ENCODE measurements at places on chromosomes 13 and 19. TPM values are rescaled to one million over a fixed set of nuclear protein-coding genes. Genes with fewer than 3 reads are reported as not detected.

DNAJC15 gene
- 0.83 TPM for total RNA-seq

C19orf38 gene
- total RNA-seq, result 4.1 TPM

ZNF136 gene
- total RNA-seq, result 16.3 TPM

PEG3 gene
- 554 TPM for total RNA-seq

ARL11 gene
- total RNA-seq, result 0.28 TPM

FTL gene
- 2,643 TPM for total RNA-seq

- H3K27ac ChIP-seq, result no peak overlapping the region
- H3K4me3 ChIP-seq, result no peak overlapping the region
- H3K4me1 ChIP-seq, result peaks cover 38% of the 10 kb centered on the region
These were observed 64.0 kb downstream of the MLLT1 start for GRCh38 chr19:6215701-6216235.

- no peak for DNase-seq
- H3K4me3 ChIP-seq, result no peak overlapping the region
- no peaks in the 10 kb centered on the region for H3K36me3 ChIP-seq
- H3K27ac ChIP-seq, result no peak overlapping the region
- H3K4me1 ChIP-seq, result peaks cover 17% of the 10 kb centered on the region
These were observed 13.6 kb downstream of the CFD start for GRCh38 chr19:873084-873483.

DNA sequence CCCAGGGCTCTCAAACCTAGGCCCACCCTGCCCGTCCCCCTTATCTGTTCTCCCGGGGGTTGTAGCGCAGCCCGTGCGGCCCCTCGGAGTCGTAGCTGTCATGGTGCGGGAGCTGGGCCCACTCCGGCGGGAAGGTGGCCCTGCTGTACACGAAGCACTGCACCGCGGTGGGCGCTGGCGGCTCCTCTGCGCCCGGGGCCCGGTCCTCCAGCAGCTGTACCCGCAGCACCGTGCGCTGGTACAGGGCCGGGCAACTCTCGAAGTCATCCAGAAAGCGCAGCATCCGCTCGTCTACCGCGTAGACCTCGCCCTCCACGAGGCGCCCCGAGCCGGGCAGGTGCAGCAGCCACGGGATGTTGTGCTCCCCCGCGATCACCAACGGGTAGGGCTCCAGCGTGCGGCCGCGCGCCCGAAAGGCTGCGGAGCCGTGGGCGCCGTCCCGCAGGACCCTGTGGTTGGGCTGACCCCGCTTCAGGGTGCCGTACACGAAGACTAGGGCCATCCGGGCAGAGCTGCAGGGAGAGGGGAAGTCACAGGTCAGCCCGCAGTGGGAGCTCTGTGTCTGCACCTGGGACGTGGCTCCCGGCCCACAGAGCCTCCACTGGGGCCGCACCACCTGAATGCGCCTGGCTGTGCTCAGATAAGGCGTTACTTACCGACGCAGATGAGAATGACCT lies 56.4 kb downstream of the GGACT start:
- H3K4me1 ChIP-seq, result peaks cover 2% of the 10 kb centered on the region
- H3K36me3 ChIP-seq, result no peaks in the 10 kb centered on the region
- H3K4me3 ChIP-seq, result no peak overlapping the region
- no peaks in the 10 kb centered on the region for H3K27me3 ChIP-seq

GRCh38 chr19:6188811-6189210 lies 53.3 kb downstream of the ACSBG2 start:
- no peak for DNase-seq
- no peaks in the 10 kb centered on the region for H3K36me3 ChIP-seq
- H3K27ac ChIP-seq, result no peak overlapping the region
- H3K4me3 ChIP-seq, result no peak overlapping the region
- H3K4me1 ChIP-seq, result no peaks in the 10 kb centered on the region

GRCh38 chr19:46785054-46785979 lies 3.1 kb downstream of the SLC1A5 start:
- H3K4me1 ChIP-seq, result peaks cover 20% of the 10 kb centered on the region
- H3K27me3 ChIP-seq, result no peaks in the 10 kb centered on the region
- no peak for DNase-seq
- peak overlapping the region; percentile 92 for H3K4me3 ChIP-seq
- H3K36me3 ChIP-seq, result no peaks in the 10 kb centered on the region

- no peak for DNase-seq
- no peaks in the 10 kb centered on the region for H3K27me3 ChIP-seq
- no peaks in the 10 kb centered on the region for H3K36me3 ChIP-seq
- no peak overlapping the region for H3K4me3 ChIP-seq
These were observed 95.1 kb downstream of the C13orf42 start for GRCh38 chr13:51015973-51016372.

DNA sequence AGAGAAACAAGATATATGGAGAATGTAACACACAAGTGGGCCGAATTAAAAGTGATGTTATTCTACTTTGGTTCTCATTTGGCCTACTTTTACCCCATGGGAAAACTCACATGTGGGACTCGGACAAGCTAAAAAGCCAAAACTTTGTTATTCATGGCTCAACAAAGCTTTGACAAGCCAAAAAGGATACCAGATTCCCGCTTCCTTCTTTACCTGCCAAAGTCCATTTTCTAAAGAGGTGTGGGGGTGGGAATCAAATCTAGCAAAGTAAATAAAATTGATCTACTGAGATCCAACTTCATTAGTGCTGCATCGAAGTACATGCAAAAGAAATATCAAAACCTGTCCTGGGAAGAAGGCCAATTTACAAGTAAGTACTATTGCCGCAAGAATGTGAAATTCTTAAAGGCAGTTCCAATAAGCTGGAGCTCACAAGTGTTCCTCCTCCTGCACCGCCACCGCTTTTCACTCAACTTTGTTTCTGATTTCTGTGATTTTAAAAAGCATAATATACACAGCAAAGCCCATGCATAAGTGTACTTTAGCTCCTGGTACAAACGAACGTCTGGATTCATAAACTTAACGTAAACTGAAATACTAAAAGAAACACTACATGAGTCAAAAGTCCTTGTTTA lies 1.1 kb downstream of the LNX2 start:
- no peak overlapping the region for H3K27ac ChIP-seq
- H3K36me3 ChIP-seq, result no peaks in the 10 kb centered on the region
- H3K27me3 ChIP-seq, result no peaks in the 10 kb centered on the region
- H3K4me3 ChIP-seq, result peak overlapping the region; percentile 72
- DNase-seq, result no peak

DNA sequence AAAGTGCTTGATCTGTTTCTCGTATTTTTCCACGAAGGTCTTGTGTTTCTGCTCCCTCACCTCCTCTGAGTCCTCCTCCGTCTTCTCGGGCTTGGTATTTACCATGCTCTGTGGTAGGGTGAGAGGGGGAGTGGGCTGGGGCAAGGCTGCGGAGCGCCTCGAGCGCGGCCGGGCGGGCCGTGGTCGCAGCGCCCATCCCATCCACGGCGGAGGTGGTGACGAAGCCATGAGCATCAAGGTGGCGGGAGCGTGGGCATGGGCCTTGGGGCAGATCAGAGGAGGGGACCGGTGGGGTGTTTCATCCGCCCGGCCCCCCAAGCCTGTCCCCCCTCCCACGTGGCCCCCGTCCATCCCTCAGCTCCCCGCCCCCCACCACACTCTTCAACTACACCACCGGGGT lies 7.9 kb downstream of the CDC37 start:
- no peak overlapping the region for H3K27ac ChIP-seq
- H3K4me1 ChIP-seq, result no peaks in the 10 kb centered on the region
- H3K4me3 ChIP-seq, result no peak overlapping the region

- no peak overlapping the region for H3K4me3 ChIP-seq
- H3K36me3 ChIP-seq, result no peaks in the 10 kb centered on the region
- H3K27ac ChIP-seq, result no peak overlapping the region
These were observed 176.4 kb downstream of the RGCC start for GRCh38 chr13:41633776-41634175.

GRCh38 chr13:87821512-87821911 lies 150.3 kb downstream of the SLITRK5 start:
- no peaks in the 10 kb centered on the region for H3K27me3 ChIP-seq
- no peaks in the 10 kb centered on the region for H3K4me1 ChIP-seq
- H3K27ac ChIP-seq, result no peak overlapping the region
- no peaks in the 10 kb centered on the region for H3K36me3 ChIP-seq
- no peak for DNase-seq

- no peak overlapping the region for H3K27ac ChIP-seq
- H3K4me3 ChIP-seq, result no peak overlapping the region
- H3K27me3 ChIP-seq, result no peaks in the 10 kb centered on the region
- H3K36me3 ChIP-seq, result no peaks in the 10 kb centered on the region
These were observed 193.6 kb downstream of the COL4A1 start for GRCh38 chr13:110113284-110113764.

DNA sequence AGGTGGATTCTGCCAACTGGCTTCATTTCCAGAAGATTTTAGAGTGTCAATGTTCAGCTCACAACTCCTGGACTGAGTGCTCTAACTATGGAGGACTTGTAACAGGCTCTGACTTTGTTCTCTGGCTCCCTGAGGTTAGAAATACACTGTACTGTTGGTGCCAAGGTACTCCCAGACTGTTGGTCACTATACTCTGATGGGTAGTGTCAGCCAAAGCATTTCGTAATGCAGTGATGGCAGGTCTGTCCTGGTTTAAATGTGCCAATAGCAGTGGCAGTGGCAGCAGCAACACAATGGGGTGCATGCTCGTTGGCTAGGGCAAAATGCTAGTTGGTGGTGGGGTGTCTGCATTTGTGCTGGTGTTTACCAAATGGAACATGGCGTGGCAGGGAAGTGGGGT lies 472.2 kb downstream of the TDRD3 start:
- H3K27me3 ChIP-seq, result no peaks in the 10 kb centered on the region
- H3K36me3 ChIP-seq, result no peaks in the 10 kb centered on the region
- H3K4me3 ChIP-seq, result no peak overlapping the region
- H3K27ac ChIP-seq, result no peak overlapping the region

DNA sequence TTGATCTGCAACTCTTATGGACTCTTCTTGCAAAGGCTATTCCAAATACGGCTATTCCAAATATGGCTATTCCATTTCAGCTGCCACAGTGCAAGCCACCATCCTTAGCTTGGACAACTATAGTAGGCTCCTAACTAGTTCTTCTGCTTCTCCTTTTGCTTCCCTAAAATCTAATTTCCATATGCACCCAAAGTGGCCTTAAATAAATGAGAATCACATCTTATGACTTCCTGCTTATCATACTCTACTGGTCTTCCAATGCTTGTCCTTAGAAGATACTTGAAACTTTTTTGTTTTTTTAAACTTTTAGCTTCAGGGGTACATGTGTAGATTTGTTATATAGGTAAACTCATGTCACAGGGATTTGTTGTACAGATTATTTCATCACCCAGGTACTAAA lies 4.9 kb downstream of the UCHL3 start:
- no peak overlapping the region for H3K27ac ChIP-seq
- H3K36me3 ChIP-seq, result no peaks in the 10 kb centered on the region
- DNase-seq, result no peak
- no peaks in the 10 kb centered on the region for H3K4me1 ChIP-seq
- H3K4me3 ChIP-seq, result no peak overlapping the region

DNA sequence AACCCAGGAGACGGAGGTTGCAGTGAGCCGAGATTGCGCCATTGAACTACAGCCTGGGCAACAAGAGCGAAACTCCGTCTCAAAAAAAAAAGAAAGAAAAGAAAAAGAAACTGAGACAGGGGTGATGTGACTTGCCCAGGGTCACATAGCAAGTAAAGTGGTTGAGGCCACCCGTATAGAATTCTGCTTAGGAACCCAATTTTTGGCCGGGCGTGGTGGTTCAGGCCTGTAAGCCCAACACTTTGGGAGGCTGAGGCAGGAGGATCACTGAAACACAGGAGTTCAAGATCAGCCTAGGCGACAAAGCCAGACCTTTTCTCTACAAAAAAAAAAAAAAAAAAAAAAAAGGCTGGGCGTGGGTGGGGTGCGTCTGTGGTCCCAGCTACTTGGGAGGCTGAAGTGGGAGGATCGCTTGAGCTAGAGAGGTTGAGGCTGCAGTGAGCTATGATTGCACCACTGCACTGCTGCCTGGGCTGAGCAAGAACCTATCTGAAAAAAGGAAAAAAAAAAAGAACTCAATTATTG lies 1.3 kb downstream of the SNRPA start:
- no peaks in the 10 kb centered on the region for H3K27me3 ChIP-seq
- H3K4me1 ChIP-seq, result peaks cover 18% of the 10 kb centered on the region

DNA sequence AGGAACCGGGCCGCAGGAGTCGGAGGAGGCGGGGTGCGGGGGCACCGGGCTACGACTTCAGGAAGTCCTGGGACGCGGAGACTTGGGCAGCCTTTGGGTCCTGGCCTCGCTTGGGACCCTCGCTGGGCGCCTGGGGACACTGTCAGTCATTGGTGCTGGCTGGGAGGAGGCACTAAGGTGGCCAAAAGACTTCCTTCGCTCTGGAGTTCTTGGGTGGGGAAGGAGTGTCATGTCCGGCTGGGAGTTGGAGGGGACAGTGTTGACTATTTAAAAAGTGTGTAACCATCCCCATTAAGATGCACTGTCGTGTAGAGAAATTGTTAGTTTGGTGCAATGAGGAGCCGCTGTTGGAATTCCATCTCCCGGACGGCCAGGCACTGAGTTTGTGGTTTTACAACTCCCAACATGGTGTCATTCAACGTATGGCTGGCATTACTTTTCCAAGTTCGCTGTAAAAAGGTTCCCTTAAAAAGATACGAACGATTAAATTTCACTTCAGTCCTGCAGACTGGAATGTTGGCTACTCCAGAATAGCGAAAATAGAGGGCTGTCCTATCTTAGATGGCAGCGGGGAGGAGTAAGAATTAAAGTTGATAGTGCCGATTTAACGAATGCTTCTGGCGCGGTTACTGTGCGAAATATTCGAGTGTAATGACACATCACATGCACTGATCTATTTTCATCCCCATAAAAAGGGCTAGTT lies 776 bp downstream of the DNAJC3 start:
- DNase-seq, result no peak
- H3K4me3 ChIP-seq, result peak overlapping the region; percentile 70
- H3K27me3 ChIP-seq, result no peaks in the 10 kb centered on the region
- H3K36me3 ChIP-seq, result no peaks in the 10 kb centered on the region
- H3K4me1 ChIP-seq, result no peaks in the 10 kb centered on the region

- peaks cover 24% of the 10 kb centered on the region for H3K4me1 ChIP-seq
- no peaks in the 10 kb centered on the region for H3K36me3 ChIP-seq
- no peaks in the 10 kb centered on the region for H3K27me3 ChIP-seq
- no peak overlapping the region for H3K4me3 ChIP-seq
- DNase-seq, result no peak
- H3K27ac ChIP-seq, result no peak overlapping the region
These were observed 2.0 kb downstream of the EPN1 start for GRCh38 chr19:55676889-55677505.

DNA sequence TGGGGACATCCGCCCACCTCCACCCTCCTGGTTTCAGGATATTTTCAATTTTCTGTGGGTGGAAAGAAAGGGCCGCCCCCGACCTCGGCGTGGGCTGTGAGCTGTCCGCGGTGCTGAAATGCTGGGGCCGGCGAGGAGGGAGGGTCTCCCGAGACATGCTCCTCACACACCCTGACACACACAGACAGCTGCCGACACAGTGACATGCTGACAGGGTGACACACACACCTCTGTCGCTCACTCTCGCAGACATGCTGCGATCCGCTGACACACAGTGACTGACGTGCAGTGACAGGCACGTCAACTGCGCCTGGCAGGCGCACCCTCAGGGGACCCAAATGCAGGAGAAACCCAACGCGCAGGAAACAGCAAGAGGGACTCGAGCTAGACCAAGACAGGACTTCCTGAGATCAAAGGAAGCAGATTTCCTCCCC lies 25.1 kb upstream of the MEIS3 start:
- H3K4me1 ChIP-seq, result peaks cover 4% of the 10 kb centered on the region
- DNase-seq, result no peak
- H3K27me3 ChIP-seq, result no peaks in the 10 kb centered on the region
- no peak overlapping the region for H3K4me3 ChIP-seq
- H3K27ac ChIP-seq, result no peak overlapping the region
- H3K36me3 ChIP-seq, result no peaks in the 10 kb centered on the region

GRCh38 chr19:56113074-56113632 lies 7.9 kb downstream of the ZNF787 start:
- H3K4me1 ChIP-seq, result peaks cover 37% of the 10 kb centered on the region
- no peak overlapping the region for H3K27ac ChIP-seq
- H3K36me3 ChIP-seq, result no peaks in the 10 kb centered on the region
- DNase-seq, result no peak
- no peaks in the 10 kb centered on the region for H3K27me3 ChIP-seq
